H1 (cell line): ENCODE measurements at places on chromosomes 5 and 9. TPM values are rescaled to one million over a fixed set of nuclear protein-coding genes. Genes with fewer than 3 reads are reported as not detected.

GRCh38 chr5:137453483-137454080 lies 45.5 kb downstream of the SPOCK1 start:
- H3K4me1 ChIP-seq = no peaks in the 10 kb centered on the region
- DNase-seq = no peak
- no peaks in the 10 kb centered on the region for H3K27me3 ChIP-seq
- H3K36me3 ChIP-seq = no peaks in the 10 kb centered on the region
- H3K4me3 ChIP-seq = no peak overlapping the region

DNA sequence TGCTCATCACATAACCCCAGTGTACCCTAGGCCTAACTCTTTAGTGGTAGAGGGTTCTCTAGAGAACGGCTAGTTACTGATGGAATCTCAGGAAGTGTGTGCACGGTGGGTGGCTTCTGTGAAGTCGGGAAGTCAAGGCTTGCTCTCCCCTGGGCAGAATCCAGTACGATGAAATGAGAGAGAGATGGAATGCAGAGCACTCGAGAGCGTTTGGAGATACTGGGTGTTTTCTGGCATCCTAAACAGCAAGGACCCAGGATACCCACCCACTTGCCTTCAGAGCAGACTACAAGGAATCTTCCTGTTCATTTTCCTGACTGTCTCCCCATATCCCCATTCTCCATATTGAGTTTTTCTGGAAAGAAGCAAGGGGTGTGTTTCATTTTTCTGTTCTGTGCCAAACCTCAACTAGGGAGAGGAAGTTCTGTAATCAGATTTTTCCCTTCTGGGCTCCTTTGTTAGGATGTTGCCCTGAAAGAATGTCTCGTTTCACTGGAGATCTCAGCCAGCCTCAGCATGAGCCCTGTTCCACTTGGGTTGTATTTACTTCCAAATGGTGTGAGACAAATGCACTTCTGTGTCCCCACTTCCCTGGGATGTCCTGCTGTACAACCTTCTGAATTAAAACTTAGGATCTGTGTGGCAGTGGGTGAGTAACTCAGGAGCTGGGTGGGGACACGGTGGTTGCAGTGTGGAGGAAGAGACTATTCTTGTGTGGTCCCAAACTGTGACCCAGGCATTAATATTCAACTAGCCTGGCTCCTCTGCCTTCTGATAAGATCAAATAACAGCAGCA lies 108.9 kb upstream of the SPRY4 start:
- H3K4me3 ChIP-seq = no peak overlapping the region
- H3K4me1 ChIP-seq = peaks cover 2% of the 10 kb centered on the region; the same call in 1 of the 2 replicates
- no peak for DNase-seq
- H3K27me3 ChIP-seq = no peaks in the 10 kb centered on the region
- H3K36me3 ChIP-seq = no peaks in the 10 kb centered on the region

GRCh38 chr9:13001989-13002580 lies 227.3 kb downstream of the LURAP1L start:
- no peak overlapping the region for H3K4me3 ChIP-seq
- H3K36me3 ChIP-seq = no peaks in the 10 kb centered on the region
- H3K4me1 ChIP-seq = no peaks in the 10 kb centered on the region

DNA sequence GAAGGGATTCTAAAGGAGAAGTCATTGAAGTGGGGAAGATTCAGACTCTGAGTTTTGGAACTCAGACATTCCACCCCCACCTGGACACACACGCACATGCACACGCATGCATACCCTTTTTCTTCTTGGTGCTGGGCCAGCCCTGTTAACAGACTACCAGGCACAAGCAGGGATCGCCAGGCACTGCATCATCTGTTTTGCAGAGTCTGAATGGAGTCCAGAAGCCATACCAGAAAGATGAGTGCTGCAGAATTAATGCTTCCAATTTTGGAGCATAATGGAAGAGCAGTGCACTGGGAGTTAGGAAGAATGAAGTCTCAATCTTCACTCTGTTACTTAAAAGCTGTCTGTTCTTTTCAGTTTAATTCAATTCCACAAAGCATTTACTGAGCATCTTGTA lies 95.5 kb downstream of the PDE8B start:
- no peaks in the 10 kb centered on the region for H3K36me3 ChIP-seq
- H3K4me1 ChIP-seq = no peaks in the 10 kb centered on the region
- no peak overlapping the region for H3K27ac ChIP-seq
- no peak for DNase-seq

- no peaks in the 10 kb centered on the region for H3K4me1 ChIP-seq
- H3K27ac ChIP-seq = no peak overlapping the region
- H3K36me3 ChIP-seq = no peaks in the 10 kb centered on the region
- no peak for DNase-seq
- no peaks in the 10 kb centered on the region for H3K27me3 ChIP-seq
Observed at GRCh38 chr9:34185778-34186551, 7.1 kb downstream of the UBAP1 start.

DNA sequence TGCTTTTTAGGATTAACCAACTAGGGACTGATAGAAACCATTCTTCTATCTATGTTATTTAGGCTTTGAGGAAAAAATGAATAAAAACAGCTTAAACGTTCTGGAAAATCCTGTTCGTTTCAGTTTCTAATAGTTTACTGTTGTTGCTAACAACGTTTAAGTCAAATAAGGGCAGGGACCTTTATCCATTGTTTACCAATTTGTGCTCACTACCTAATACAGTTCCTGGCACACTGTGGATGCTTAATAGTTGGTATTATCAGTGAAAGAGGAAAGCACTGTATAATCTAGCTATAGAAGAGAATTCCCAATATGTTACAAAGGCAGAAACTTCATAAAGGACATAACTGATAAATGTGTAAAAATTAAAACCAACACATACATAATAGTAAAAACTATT lies 52.5 kb downstream of the ZFR start:
- H3K4me3 ChIP-seq = no peak overlapping the region
- no peak for DNase-seq
- H3K27ac ChIP-seq = no peak overlapping the region
- H3K27me3 ChIP-seq = no peaks in the 10 kb centered on the region
- no peaks in the 10 kb centered on the region for H3K4me1 ChIP-seq

Gene PFN3
- not detected in 2 replicates for polyA plus RNA-seq

DNA sequence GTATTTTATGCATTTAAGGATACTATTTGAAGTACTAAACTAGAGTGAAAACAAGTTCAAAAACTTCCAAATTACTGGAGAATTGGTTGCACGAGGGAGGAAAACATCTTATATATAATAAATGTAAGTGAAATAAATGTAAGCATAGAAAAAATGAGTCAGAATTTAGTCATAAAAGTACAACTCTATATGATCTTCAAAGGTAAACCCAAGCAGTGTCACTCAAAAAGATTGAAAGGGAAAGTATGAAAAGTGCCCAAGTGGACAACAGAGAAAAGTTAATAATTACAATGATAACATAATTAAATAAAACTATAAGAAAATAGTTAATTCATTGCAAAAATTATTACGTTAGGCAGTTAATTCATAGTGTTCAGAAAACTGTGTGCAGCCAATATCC lies 2288.5 kb upstream of the C9orf72 start:
- H3K36me3 ChIP-seq = no peaks in the 10 kb centered on the region
- H3K4me3 ChIP-seq = no peak overlapping the region
- H3K27ac ChIP-seq = no peak overlapping the region

- H3K36me3 ChIP-seq = no peaks in the 10 kb centered on the region
- H3K4me3 ChIP-seq = no peak overlapping the region
- DNase-seq = no peak
Observed at GRCh38 chr9:115350548-115350947, 232.6 kb upstream of the TNC start.

DNA sequence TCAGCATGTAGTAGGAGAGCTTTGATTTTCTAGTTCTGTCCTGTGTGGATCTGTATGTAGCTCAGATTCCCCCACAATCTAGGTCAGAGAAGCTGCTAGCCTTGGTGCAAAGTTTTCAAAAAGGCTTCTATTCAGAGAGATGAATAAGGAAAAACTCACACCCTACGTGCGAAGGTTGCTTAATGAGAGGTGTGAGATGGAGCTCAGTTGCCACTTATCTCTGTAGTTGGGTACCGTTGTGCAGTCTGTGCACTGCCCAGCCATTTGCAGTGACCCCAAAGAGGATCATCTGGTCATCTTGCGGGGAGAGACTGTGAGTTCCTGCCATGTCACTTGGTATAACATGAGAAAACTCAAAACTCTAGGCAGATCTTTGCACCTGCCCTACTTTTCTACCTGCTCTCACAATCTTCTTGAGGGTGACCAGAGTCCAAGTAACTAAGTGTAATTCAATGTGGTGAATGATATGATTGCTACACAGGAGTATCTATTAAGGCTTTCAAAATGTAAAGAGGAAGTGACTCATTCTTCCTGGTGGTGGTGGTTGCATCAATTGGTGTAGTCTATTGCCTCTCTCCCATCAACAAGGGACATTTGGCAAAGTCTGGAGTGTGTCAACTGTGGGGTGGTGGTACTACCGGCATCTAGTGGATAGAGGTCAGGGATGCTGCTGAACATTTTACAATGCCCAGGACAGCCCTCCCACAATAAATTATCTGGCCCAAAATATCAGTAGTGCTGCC lies 65.2 kb downstream of the TMC1 start:
- no peak overlapping the region for H3K27ac ChIP-seq
- no peak for DNase-seq
- no peaks in the 10 kb centered on the region for H3K36me3 ChIP-seq
- H3K27me3 ChIP-seq = no peaks in the 10 kb centered on the region
- H3K4me1 ChIP-seq = no peaks in the 10 kb centered on the region

GRCh38 chr5:57529864-57530263 lies 47.3 kb upstream of the ACTBL2 start:
- H3K4me1 ChIP-seq = no peaks in the 10 kb centered on the region
- no peaks in the 10 kb centered on the region for H3K27me3 ChIP-seq
- H3K36me3 ChIP-seq = no peaks in the 10 kb centered on the region
- H3K27ac ChIP-seq = no peak overlapping the region
- no peak overlapping the region for H3K4me3 ChIP-seq

DNA sequence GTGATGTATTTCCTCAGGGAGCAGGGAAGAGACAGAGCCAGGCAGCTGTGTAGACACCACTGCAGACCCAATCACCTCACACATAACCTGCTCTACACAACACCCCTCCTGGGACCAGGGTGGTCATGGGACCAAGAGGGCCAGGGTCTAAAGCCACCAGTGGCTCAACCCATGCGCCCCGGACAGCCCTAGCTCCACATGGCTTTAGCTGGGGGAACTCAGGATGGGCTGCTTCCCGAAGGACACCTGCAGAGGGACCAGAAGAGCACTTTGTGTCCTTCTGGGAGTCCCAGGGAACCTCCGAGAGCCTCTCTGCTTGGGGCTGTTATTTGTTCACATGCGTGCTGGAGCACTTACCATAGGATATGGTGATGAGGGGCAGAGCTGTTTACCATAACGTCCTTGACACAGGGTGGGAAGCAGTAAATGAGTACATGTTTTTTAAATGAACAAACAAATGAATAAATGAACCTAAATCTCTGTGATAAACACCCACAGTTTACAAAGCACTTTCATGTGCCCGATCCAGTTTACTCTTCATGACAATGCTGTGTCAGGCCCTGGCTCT lies 12.3 kb downstream of the SEPTIN8 start:
- H3K27ac ChIP-seq = no peak overlapping the region
- no peak overlapping the region for H3K4me3 ChIP-seq
- H3K4me1 ChIP-seq = no peaks in the 10 kb centered on the region
- H3K27me3 ChIP-seq = no peaks in the 10 kb centered on the region
- no peak for DNase-seq

Gene KIF4B
- 0.02 TPM in 2 replicates for polyA plus RNA-seq

GRCh38 chr9:131609099-131609830 lies 63.9 kb downstream of the PRRT1B start:
- H3K4me3 ChIP-seq = no peak overlapping the region
- H3K4me1 ChIP-seq = peaks cover 16% of the 10 kb centered on the region
- DNase-seq = no peak
- H3K27me3 ChIP-seq = no peaks in the 10 kb centered on the region
- H3K27ac ChIP-seq = peak overlapping the region; percentile 74

GRCh38 chr5:152256580-152256979 lies 148.5 kb downstream of the NMUR2 start:
- H3K36me3 ChIP-seq = no peaks in the 10 kb centered on the region
- H3K27ac ChIP-seq = no peak overlapping the region
- H3K4me3 ChIP-seq = no peak overlapping the region
- no peaks in the 10 kb centered on the region for H3K4me1 ChIP-seq
- no peak for DNase-seq
- peaks cover 20% of the 10 kb centered on the region for H3K27me3 ChIP-seq

Gene CCDC152
- polyA plus RNA-seq = 1.8 and 2.6 TPM in 2 replicates

- H3K27me3 ChIP-seq = peaks cover 16% of the 10 kb centered on the region
- peak; percentile 83 for DNase-seq
- H3K4me3 ChIP-seq = no peak overlapping the region
- no peak overlapping the region for H3K27ac ChIP-seq
- H3K4me1 ChIP-seq = peaks cover 28% of the 10 kb centered on the region
- H3K36me3 ChIP-seq = no peaks in the 10 kb centered on the region
Observed at GRCh38 chr9:137307255-137308056, 5.4 kb upstream of the NRARP start.

DNA sequence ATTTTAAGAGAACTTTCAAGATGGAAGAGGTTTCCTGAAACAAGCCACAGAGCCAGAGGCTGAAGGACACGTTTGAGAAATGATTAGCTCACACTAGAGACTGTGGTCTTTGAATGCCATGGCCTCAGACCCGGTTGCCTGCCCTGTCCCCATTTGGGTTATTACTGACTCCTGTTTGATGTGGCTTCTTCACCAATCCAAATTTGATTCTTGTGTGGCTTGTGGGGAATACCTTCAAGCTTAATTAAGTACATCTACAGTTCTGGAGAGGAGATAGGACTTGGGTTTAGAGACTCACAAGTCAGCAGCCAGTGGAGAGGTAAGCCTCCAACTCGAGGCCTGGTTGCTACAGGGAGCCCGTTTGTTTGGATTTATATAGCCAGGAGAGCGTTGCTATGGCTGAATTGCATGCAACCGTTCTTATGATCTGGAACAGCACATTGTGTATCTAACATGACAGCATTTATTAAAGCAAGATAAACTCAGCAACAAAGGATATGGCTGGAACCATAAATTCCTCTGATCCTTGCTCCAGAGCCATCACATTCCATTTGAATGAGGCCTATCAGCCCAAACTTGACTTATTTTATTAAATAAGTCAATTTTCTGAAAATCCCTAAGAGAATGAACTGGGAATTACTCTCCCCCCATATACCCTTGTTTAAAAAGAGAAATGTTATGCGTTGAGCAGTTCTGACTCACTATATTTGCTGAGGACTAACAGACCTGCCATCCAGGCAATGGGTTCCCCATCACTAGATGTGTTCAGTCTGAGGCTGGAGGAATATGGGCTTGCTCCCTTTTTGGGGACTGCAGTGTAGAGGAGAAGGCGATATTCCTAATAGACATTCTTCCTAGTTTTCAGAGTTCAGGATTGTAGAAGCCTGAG lies 88.4 kb upstream of the TNFSF8 start:
- no peaks in the 10 kb centered on the region for H3K4me1 ChIP-seq
- no peaks in the 10 kb centered on the region for H3K36me3 ChIP-seq
- H3K27ac ChIP-seq = no peak overlapping the region
- no peak overlapping the region for H3K4me3 ChIP-seq

Gene PCDHB4
- polyA plus RNA-seq = 1.3 and 2.0 TPM in 2 replicates
